PC-9 (cell line): ENCODE measurements at places on chromosomes 2 and 18. TPM values are rescaled to one million over a fixed set of nuclear protein-coding genes. Genes with fewer than 3 reads are reported as not detected.

The DLX2 gene
- 0.65 and 0.76 TPM in 2 replicates for total RNA-seq

The FZD7 gene
- 26.8 and 30.9 TPM in 2 replicates for total RNA-seq

The AQP12A gene
- total RNA-seq, result not detected in 2 replicates

- no peak for DNase-seq
Observed at GRCh38 chr2:226971084-226971483, 135.2 kb downstream of the RHBDD1 start.

- no peak for DNase-seq
Observed at GRCh38 chr2:43400508-43400907, 174.1 kb upstream of the ZFP36L2 start.

DNA sequence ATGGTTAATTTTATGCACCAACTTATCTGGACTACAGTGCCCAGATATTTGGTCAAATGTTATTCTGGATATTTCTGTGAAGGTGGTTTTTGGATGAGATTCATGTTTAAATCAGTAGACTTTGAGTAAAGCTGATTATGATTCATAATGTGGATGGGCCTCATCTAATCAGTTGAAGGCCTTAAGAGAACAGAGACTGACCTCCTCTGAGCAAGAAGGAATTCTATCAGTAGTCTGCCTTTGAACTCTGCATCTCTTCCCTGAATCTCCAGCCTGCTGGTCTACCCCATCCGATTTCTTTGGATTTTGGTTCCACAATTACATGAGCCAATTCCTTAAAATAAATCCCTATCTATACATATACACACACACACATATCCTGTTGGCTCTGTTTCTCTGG lies 82.8 kb upstream of the MAP4K3 start:
- no peak for DNase-seq

GRCh38 chr2:42340045-42340937 lies 20.7 kb downstream of the COX7A2L start:
- DNase-seq, result no peak
